ENCODE measurements at places on chromosomes 5 and 9. TPM values are rescaled to one million over a fixed set of nuclear protein-coding genes. Genes with fewer than 3 reads are reported as not detected.

GRCh38 chr5:80275347-80275746 lies 19.5 kb upstream of the SERINC5 start:
- H3K36me3 ChIP-seq: no peaks in the 10 kb centered on the region
- no peak overlapping the region for H3K4me3 ChIP-seq
- H3K27me3 ChIP-seq: no peaks in the 10 kb centered on the region
- no peak overlapping the region for H3K27ac ChIP-seq

The LCN1 gene
- not detected for total RNA-seq

DNA sequence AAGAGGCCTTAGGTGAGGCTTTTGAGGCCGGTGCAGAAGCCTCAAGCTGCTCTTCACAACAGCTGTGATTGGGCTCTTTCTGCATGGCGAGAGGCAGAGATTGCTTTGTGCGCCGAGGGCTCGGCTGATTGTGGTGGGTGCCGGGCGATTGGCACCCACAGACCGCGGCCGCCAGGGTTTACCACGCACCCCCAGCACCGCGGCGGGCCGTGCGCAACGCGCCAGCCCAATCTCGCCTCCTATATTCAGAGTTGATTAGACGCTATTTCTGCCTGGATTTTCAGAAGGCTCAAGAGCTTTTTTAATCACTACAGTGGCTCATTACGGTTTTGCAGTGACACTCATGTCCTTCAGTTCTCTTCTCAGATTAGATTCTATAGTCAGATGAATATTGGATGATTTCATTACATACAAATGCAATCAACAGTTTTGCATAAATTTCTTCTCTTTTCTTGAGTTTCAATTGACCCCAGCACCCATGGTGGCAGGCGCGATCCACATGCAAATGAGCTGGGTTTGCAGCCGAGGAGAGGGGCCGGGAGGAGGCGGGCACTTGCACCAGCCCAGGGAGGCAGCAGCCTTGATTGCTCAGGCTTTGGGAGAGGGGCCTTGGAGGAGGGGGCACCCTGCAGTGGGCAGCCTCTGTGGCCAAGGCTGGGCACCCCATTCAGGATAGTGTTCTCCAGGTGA lies 33.8 kb upstream of the PTGS1 start:
- no peak for DNase-seq
- no peak overlapping the region for H3K4me3 ChIP-seq
- no peak overlapping the region for H3K27ac ChIP-seq
- H3K36me3 ChIP-seq: no peaks in the 10 kb centered on the region
- H3K27me3 ChIP-seq: peaks cover 44% of the 10 kb centered on the region
- no peaks in the 10 kb centered on the region for H3K4me1 ChIP-seq

DNA sequence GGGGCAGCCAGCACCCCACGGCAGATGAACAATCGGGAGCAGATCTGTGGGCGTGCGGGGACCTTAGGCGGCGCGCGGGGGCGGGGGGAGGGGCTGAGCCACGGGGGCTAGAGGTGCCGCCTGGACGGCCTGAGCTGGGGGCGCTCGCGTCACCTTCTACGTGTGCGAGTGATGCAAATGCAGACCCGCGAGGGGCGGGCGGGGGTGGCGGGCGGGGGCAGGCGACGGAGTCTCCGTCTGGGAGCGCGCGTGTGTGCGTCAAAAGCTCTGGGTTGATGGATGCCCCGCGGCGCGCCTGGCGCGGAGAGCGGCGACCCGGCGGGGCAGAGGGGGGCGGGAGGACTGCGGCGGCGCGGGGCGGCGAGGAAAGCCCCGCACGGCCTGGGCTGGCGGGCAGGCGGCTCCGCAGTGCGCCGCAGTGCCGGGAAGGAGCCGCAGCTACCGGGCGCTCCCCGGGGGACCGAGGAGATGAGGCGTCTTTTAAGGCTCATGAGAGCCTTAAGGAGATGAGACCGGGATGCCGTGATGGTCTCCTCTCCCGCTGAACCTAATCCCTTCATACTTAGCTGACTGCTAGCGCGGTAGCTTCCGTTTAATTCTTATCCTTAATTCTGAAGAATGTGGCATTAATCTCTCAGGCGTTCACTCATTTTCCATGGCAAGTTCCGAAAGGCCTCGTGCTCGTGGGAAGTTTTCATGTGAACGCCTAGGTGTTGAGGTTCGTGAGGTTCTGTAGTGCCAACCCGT lies 1.5 kb downstream of the SV2C start:
- H3K36me3 ChIP-seq: no peaks in the 10 kb centered on the region
- H3K4me3 ChIP-seq: peak overlapping the region; percentile 73
- peaks cover 89% of the 10 kb centered on the region for H3K27me3 ChIP-seq
- peak overlapping the region; percentile 82 for H3K27ac ChIP-seq
- peaks cover 16% of the 10 kb centered on the region for H3K4me1 ChIP-seq
- peak; percentile 13 for DNase-seq
